NCI-H510A treated with DMSO at 0.1 percent for 48 hours (cell line): ENCODE measurements at places on chromosomes 1 and 21.

DNA sequence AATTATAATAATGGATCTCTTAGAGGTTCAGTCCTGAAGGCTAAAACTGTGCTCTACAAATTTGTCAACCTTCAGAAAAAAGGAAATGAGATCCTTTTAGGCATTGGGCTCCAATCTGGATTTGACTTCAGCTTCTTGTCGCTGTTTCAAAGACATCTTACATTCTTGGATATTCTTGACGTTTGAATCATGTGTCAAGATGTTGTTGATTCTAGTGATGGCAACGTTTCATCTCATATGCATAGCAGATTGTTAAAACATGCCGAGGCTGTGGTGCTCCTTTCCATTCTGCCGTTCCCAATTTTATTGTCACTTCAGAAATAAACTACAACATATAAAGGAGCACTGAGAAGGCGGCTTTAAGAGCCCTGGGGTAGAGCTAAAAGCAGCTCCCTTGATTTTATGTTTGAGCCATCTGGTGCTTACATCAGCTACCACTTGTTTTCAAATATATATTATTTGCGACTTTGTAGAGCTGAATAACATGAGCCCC, 467.6 kb upstream of the ZRANB2 start:
- no peak for DNase-seq

- no peak for DNase-seq
These were observed 20.2 kb upstream of the TOR3A start for GRCh38 chr1:179061360-179062282.

DNA sequence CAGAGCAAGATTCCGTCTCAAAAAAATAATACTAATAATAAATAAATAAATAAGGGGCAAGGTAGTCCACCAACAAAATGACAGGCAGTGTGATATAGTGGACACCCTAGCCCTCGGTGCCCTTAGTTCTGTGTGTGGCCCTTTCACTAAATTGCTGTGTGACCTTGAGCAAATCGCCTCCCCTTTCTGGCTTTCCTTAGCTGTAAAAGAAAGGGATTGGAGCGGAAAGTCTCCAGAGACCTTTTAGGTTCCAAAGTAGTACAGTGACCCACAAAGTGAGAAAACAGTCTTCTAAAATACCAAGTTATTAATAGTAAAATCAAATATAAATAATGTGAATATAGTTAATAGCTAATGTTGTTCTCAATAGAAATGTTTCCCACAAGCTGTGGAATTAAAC, 7.6 kb downstream of the LMNA start:
- DNase-seq = no peak

DNA sequence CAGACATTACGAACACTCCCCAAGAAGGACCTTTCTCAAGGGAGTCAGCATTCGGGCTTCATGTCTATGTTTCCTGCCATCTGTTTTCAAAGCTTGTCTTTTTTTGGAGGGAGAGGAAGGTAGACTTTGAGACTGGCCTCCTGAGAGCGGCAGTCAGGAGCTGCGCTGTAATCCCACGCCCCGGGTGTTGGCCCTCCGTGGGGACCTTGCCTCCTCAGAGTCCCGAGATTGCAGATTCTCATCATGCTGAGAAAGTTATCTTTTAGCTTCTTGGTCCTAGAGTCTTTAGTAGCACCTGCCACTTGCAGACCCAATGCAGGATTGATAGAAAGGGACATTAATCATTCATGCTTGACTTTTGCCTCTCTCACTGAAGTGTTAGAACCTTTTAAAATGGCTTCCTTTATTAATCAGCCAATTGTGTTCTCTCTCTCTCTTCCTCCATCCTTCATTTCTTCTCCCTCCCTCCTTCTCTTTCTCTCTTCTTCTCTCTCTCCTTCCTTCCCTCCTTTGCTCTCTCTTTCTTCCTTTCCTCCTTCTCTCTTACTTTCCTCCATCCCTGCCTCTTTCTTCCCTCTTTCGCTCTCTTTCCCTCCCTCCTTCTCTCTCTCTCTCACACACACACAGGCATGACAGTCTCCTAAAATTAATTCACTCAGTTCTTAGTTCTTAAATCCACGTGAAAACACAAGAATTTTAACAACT, 25.2 kb upstream of the GNPAT start:
- DNase-seq = no peak

DNA sequence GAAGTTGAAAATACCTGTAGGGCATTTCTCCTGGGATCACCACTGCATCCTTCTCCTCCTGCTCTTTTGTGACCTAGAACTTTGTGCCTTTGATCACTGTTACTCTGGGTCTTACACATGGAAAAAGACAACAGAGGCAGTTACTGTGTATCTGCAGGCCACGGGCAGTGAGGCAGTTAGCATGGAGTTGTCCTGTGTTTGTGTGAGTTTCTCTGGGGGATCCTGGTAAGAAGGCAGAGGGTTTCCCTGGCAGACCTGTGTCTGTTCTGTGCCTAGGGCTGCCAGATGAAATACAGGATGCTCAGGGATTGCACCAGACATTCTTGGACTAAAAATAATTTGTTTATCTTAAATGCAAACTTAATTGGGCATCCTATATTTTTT, 44.4 kb upstream of the SCCPDH start:
- no peak for DNase-seq

DNA sequence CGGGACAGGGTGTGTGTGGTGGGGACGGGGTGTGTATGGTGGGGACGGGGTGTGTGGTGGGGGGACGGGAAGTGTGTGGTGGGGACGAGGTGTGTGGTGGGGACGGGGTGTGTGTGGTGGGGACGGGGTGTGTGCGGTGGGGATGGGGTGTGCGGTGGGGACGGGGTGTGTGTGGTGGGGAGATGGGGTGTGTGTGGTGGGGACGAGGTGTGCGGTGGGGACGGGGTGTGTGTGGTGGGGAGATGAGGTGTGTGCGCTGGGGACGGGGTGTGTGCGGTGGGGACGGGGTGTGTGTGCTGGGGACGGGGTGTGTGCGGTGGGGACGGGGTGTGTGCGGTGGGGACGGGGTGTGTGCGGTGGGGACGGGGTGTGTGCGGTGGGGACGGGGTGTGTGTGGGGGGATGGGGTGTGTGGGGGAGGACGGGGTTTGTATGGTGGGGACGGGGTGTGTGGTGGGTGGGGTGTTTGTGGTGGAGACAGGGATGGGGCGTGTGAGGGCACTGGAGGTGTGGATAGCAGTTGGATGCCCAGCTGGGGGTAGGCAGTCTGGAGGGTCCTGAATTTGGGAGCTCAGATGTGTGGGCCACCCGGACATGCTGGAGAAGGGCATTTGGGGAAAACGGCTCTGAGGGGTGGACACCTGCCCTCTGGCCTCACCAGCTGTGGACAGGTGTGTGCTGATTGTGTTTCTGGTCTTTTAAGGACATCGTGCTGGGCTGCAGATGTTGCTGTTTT, 16.9 kb downstream of the IBA57 start:
- no peak for DNase-seq

DNA sequence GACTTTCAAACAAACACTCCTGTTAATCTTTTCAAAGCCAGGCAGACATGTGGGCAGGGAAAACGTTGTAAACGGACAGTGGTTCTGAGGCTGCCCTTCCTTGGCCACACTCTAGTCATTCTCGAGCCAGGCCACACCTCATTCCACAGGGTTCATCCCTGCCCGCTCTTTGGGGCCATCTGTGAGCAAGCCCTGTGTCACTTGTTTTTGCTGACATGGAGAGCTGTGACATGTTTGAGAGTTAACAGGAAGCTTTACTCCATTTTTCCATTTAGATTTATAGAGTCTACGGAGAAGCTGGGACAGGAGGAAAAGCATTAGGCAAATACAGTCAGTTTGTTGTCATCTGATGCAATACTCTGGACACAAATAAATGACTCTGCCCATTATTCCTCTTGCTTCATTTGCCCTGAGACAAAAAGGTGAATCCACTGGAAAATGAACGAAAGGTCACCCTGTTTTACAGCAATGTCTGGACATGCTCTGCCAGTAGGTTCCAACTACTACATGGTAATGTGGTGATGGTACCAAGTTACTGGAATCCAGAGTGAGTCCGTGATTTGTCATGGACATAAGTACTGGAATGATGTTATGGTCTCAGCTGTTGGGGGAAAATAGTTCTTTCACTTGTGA, 126.9 kb downstream of the CLIC6 start:
- DNase-seq = peak; percentile 71

GRCh38 chr1:30756545-30757351, 826 bp downstream of the LAPTM5 start:
- no peak for DNase-seq

DNA sequence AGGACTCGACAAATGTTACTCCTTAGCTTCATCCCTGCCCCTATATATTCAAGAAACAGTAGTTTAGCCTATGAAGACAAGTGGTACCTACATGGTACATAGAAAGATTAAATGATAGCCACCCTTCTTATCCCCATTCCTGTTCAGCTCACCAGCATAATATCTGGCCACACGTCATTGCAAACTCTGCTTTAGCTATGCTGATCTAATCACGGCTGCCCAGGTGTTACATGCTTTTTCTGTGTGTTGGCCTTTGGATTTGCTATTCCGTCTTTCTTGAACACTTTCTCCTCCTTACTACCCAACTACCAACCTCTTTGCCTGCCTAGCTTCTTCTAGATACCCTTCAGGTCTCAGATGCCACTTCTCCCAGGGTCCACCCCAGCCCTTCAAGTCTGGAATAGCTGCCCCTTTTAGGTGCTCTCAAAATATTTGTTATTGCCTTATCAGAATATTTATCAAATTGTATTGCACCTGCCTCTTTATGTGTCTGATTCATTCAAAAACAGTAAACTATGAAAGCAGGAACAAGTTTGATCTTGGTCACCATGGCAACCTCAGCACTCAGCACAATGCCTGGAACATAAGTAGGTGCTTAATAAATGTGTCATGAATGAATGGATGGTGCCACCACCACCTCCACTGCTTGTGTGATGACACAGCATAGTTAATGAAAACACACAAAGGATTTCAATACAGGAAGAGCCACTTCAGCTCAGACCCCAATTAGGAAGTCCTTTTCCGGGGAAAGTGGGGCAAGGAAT, 11.4 kb upstream of the DNASE2B start:
- DNase-seq = no peak

DNA sequence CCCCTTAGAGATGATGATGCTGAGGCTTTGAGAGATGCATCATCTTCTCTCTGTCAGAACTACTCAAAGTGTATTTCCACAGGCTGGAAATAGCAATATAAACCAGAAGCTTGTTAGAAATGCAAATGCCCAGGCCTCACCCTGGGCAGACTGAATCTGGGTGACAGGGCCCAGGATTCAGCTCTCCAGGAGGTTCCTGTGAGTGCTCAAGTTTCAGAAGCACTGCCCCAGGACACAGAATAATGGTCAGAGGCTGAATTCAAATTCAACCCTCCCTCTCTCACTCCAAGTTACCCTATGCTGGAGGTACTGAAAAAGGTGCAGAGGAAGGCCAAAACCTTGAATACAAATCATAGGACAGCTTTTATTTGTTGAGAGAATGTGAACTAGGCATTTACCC, 98.5 kb upstream of the NGF start:
- DNase-seq = no peak

- no peak for DNase-seq
These were observed 90.9 kb downstream of the MATN1 start for GRCh38 chr1:30632481-30632880.

GRCh38 chr1:66041654-66042053, 249.0 kb downstream of the PDE4B start:
- DNase-seq = no peak

- no peak for DNase-seq
These were observed 59.8 kb upstream of the CASZ1 start for GRCh38 chr1:10856176-10856683.

DNA sequence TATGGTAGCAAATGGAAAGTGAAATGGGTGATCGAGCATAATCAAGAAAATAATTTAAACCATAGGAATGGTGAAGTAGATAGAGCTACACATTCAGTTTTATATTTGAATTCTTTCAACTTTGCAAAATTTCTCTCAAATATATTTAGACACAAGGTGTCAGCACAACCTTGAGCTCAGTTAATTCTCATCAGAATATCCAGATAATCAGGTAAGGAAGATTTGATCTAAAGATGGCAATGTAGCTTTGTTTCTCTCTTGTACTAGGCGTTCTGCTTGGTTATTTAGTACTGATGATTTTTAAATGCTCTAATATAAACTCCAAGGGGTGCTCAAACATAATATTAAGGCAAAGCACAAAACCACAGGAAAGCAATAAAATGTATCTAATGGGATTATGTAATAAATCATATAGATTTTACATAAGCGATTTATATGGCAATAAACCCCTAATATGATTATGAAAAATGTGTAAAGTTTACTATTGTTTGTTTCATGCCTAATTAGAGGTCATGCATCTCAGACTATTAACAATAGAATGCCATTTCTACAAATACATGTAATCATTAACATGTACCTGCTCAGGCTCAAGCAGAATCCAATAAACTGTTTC, 32.4 kb upstream of the SERTAD4 start:
- DNase-seq = no peak

GRCh38 chr1:5389101-5389885, 602.9 kb downstream of the NPHP4 start:
- no peak for DNase-seq

DNA sequence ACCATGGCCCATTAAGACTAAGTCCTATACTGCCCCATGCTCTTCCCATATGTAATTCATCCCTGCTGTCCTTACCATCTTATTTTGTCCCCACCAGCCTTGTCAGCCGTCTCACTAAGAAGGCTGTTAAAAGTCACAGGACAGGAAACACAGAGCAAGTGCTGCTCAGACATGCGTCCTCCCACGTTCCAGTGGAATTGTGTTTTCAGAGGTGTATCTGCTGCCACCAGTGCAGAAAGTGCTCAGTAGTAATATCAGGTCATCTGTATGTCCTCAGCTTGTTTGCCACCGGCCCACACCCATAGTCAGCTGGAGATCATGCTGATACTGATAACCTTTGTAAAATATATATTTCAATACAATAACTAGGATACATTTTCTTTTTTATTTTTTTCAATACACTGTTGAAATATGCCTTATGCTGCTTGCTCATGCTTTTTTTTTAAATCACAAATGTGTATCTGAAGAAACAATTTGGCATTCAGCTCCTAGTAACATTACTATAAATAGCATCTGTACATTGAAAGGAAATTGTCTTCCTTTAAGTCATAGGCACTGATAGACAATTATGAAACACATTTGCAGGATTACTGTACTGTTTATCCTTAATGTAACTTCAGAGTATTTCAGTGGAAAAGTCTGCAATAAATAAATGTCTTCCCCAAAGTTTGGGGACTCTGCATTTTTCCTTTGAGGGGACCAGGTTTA, 156.9 kb downstream of the EDEM3 start:
- no peak for DNase-seq

GRCh38 chr1:33685256-33685655, 178.6 kb upstream of the HMGB4 start:
- DNase-seq = peak; percentile 73

DNA sequence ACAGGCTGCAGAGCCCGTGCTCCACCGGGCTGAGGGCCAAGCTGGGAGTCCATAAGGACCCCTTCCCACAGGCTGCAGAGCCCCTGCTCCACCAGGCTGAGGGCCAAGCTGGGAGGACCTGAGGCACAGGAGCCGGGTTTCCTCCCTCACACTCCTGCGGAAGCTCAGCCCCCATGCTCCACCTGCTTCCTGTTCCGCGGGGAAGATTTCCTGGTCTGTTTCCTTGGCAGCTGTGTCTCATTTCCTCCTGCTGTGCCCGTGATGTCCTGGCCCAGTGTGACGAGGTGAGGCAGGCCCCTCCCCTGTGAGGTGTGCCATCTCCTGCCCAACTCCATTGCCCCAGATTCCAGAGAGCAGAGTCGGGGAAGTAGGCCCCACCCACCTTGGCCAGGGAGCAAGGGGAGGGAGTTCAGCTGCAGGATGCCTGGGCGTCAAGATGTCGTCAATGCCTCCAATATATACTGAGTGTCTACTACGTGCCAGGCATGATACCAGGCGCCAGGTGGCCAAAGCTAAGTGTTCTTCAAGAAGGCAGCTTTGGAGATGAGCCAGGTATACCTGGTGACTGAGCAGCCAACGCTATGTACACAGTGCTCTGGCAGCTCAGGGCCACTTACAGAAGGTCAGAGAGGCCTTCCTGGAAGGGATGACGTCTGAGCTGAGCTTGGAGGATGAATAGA, 58.8 kb downstream of the NAV1 start:
- peak; percentile 98 for DNase-seq
